ENCODE measurements at places on chromosomes 3 and 15.
A peak's percentile ranks its signal among the peaks of the same experiment; 100 is the strongest.

DNA sequence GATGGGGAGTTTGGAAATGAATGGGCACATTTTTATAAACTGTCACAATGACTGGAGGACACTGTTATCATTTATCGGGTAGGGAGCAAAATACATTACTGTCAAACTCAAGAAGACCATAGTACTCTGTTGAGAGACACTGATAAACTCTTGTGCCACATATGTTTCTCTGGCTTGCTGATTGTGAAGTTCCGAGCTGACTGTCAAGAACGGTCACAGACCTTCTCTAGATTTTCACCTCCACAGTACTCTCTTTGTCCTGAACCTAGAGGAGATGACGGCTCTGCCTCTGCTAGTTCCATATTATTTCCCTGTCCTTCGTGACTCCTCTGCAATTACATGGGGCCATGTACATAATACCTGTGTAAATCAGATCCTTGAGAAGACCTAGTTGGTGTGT, 451.9 kb downstream of the LPP start:
- no peak for DNase-seq

DNA sequence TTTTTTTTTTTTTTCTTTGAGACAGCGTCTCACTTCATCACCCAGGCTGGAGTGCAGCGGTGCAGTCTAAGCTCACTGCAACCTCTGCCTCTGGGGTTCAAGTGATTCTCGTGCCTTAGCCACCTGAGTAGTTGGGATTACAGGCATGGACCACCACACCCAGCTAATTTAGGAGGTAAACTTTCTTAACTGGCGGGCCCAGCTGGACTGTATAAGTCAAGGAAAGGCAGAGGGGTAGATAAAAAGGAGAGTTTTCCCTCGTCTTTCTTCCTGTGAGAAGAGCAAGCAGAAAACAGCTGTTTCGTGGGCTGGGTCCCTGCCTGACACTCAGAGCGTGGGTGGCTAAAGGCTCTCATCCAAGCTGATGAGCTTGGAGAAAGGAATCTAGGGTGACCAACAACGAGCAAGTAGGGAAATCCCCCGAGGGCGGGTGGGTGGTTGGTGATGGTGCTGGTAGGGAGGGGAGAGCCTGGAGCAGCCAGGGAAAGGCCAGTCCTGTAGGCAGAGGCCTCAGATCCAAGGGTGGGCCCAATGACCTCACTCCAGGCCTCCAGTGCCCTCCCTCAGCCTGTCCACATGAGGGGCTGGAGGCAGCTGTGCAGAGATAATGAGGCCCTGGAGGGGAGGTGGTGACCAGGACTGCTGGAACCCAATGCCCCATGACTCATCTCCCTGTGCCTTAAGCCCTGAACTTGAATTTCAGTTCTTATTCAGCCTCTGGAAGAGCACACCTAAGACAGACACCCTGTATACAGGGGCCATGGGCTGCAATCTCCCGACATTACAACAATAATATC, 43.1 kb upstream of the LIMD1 start:
- DNase-seq, result no peak

GRCh38 chr3:18208856-18209255, 216.3 kb downstream of the SATB1 start:
- DNase-seq, result no peak

GRCh38 chr15:101349047-101349951, 54.3 kb upstream of the SNRPA1 start:
- DNase-seq, result peak; percentile 30

DNA sequence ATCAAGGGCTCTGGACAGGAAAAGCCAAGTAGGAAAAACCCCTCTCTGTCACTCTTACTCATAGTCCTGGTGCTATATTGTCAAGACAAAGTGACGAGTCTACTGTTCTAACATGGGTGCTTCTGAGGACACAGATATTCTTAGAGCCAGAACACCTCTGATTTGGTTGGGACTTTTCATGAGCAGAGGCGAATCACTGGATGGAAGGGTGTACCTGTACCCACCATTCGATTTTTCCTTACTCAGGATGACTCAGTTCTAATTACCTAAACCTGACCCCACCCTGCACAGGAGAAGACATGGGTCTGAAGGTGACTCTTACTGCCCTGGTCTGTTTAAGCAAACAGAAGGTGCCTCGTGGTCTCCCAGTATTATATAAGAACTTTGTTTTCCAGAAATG, 58.5 kb downstream of the ABCC5 start:
- DNase-seq, result no peak

- no peak for DNase-seq
Observed at GRCh38 chr3:125480656-125481374, 39.2 kb downstream of the SNX4 start.

- no peak for DNase-seq
Observed at GRCh38 chr3:42667523-42668412, 14.3 kb downstream of the ZBTB47 start.

DNA sequence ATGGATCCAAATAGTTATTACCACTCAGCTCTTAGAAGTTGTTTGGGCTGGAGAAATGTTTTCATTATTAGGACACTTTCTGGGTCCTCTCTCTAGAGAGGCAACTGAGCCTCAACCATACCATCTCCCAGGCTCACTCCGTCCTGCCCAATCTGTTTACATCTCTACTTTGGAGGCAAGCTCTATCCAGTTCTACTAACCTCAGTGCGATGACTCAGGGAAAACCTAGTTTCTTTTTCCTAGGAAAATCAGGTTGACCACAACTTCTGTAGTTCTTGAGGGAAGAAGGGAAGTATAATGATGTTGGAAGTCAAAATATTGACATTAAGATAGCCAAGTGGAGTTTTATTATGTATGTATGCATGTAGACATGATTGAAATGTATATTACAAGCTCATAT, 40.4 kb downstream of the LPP start:
- no peak for DNase-seq

Data from T47D (cell line).